ENCODE measurements at places on chromosomes 3 and 15.

- no peak for DNase-seq
Observed at GRCh38 chr3:154766765-154767503, 313.2 kb upstream of the MME start.

DNA sequence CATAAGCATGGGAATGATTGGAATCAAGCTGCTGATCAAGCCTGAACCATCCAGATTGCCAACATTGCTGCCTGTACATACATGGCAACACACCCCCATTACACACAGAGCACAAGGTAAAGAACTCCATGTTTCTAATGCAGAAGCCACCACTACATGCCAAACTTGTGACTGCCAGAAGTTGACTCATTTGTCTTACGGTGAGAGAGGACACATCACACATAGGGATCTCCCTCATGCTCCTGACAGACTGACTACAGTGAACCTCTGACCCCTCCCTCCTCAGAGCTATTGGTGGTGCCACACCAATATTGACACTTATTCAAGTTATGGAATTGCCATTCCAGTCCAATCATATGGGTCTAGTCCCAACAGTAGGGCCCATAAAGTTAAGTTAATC is 42.3 kb downstream of the EFHB start:
- peak; percentile 71 for DNase-seq

- DNase-seq: no peak
Observed at GRCh38 chr15:101461097-101461496, 28.4 kb downstream of the PCSK6 start.

- peak; percentile 1 for DNase-seq
Observed at GRCh38 chr3:116473602-116474001, 28.3 kb upstream of the LSAMP start.

DNA sequence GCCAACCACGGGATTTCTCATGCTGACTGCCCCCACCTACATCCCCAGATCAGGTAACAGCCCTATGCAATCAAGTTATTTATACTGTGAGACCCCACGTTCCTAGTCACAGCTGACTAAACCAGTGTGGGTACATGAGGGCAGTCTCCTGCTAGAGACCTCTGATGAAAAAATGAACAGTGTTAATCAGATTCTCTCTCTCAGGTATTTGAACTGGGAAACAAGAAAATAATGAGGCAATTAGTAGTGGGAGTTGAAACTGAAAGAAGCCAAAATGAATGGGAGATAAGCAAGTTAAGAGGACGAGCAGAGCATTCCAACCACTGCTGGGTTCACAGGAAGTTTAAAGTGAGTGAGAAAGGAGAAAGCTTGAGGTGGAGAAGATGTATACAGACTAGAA is 98.5 kb upstream of the MYO5C start:
- DNase-seq: no peak

GRCh38 chr3:85176799-85177198 is 218.0 kb downstream of the CADM2 start:
- no peak for DNase-seq

- DNase-seq: peak; percentile 2
Observed at GRCh38 chr3:76753599-76753998, 286.3 kb upstream of the ROBO2 start.

GRCh38 chr3:148227534-148227933 is 470.2 kb upstream of the AGTR1 start:
- DNase-seq: no peak

DNA sequence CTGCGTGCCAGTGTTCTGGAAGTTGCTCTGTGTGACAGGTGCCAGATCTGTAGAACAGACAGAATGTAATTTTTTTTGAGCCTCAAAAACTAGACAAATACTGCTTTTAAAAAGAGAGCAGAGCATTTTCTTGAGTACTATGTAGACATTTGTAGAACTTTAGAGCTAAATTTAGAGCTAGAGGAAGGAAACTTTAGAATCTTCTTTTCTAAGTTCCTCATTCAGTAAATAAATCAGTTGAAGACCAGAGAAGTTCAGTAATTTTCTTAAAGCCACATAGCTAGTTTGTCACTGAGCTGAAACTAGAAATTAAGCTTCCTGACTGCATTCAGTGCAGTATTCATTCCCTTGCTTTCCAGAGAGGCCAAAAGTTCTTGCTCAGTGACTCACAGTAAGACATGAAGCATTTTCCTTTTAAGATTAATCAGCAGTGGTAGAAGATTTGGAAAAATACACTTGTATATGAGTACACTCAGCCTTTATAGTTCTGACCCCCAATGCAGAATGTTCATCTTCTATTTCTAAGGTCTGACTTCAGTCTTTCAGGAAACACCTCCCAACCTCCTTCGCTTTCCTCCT is 83.6 kb upstream of the TSEN2 start:
- DNase-seq: peak; percentile 80

DNA sequence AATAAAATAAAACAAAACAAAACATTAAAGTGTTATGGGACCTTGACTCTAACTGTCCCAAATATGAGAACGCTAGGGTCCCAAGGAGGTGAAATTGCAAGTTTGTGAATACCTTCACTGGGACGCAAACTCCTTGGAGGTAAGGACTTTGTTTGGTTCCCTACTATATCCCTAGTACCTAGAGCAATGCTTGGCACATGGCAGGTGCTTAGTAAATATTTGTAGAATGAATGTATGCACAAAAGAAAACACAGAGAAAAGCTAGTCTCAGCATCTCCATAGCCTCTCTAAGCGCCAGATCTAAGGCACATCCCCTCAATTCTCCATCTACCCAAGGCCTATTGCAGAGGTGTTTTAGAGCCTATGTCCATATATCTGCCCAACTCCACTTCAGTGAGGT is 30.5 kb downstream of the GPR176 start:
- DNase-seq: no peak

DNA sequence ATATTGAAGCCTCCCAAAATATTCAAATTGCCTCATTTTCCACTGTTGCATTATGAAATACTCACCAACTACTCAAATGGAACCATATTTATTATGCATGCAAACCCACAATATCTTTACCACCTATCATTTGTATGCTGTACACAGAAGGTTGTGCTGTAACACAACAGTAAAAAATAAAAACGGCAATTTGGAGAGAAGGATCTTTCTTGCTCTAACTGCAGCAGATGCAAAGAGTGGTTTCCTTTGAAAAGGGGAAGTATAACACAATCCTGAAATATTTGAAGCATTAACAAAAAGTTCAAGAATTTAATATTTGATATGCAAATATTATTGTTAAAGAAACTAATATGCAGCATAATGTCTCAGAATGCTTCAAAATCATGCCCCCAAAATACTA is 244.5 kb upstream of the SUCLG2 start:
- no peak for DNase-seq

DNA sequence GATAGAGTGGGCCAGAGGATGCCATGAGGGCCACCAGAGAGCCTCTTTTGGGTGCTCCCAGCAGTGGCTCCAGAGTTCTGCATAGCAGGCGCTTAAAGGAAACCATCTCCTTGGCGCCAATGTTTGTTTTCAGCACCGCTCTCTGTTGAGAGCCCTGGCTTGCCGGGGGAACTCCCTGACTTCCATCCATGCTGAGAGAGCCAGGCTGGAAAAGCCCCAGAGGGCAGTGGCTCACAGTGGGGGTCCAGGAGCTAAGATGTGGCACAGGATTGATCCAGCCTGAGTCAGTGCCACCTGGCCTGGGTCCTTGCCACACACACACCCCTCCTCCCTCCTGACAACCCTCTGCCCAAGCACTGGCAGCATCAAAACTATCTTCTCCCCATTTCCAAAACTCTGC is 50.4 kb upstream of the HACD2 start:
- no peak for DNase-seq

DNA sequence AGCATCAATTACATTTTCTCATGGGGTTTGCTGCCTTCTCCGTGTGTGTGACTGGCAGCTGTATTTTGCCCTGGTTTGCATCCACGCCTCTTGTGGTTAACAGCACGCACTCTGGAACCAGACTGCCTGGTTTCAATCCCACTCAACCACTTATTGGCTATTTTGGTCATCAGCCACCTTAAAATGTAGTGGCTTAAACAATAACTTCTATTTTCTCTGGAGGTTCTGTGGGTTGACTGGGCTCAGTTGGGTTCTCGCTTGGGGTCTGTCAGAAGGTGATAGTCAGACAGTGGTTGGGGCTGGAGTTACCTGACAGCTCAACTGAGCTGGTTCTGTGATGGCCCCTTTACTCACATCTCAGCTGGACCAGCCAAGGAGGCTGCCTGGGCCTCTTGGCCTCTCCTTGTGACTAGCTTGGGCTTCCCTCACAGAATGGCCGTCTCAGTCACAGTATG is 36.8 kb downstream of the EHD4 start:
- no peak for DNase-seq

DNA sequence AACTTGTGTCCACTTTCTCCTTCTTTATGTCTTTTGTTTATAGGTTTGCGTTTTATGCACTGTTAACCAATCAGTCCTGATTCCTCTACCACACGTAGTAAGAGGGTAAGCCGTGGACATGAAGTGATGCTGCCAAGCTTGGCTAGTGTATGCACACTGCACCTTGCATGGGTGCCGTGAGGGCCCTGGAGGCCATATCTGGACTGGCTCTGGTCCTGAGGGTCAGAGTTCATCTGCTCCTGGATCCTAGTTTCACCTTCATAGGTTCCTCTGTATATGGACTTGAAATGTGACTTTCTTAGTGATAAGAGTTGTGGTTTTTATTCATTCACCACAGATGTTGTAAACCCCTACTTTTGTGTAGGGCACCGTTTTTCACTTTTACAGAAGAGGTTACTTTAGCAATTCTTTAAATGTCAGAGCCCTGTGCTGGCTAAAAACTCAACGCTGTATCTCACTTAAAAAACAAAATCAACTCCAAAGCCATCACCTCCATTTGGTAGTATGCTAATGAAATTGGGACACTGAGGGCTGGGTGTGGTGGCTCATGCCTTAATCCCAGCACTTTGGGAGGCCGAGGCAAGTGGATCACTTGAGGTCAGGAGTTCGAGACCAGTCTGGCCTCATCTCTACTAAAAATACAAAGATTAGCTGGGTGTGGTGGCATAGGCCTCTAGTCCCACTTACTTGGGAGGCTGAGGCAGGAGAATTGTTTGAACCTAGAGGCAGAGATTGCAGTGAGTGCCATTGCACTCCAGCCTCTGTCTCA is 22.9 kb downstream of the SIAH2 start:
- no peak for DNase-seq

GRCh38 chr3:58609990-58610389 is 32.8 kb upstream of the FAM107A start:
- peak; percentile 29 for DNase-seq

DNA sequence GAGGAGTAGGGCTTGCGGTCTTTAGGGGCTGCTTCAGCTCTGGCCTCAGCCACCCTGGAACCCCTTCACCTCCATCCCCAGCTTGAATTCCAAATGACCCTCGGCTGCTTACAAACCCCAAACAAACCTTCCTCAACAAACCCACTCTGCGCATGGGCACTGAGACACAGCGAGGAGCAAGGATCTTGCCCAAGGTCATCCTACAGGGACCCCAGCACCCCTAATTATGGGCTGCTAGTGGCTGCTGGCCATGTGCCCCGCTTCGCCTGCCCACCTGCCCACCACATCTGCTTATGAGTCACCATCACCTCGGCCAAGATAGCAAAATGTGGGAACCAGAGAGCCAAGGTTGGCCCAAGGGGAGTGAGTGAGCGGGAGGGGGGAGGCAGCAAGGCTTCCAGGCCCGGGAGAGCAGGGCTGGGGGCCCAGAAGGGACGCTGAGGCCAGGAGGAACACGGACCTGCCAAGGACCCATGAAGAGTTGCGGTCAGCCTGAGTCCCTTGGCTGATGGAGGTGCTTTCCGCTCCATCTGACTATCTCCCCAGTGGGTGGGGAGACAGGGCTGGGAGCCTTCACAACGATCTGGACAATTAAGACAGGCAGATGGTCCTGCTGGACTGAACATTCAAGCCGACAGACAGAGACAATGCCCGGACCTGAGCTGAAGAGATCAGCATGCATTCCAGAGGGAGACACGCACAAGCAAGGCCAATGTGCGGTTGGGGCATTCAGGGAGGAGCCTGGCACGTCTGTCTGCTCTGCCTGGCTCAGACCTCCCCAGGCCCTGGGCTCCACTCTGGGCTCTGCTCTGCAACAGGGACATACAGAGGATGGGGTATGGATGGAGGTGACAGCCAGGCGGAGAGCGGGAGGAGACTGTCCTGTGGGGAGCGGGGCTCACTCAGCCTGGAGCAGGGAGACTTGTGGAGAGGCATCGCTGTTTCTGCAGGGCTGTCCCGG is 10.8 kb upstream of the GRIP2 start:
- peak; percentile 27 for DNase-seq

- no peak for DNase-seq
Observed at GRCh38 chr15:86834115-86834863, 754.6 kb downstream of the AGBL1 start.

GRCh38 chr3:69566275-69566674 is 173.0 kb upstream of the MITF start:
- no peak for DNase-seq

DNA sequence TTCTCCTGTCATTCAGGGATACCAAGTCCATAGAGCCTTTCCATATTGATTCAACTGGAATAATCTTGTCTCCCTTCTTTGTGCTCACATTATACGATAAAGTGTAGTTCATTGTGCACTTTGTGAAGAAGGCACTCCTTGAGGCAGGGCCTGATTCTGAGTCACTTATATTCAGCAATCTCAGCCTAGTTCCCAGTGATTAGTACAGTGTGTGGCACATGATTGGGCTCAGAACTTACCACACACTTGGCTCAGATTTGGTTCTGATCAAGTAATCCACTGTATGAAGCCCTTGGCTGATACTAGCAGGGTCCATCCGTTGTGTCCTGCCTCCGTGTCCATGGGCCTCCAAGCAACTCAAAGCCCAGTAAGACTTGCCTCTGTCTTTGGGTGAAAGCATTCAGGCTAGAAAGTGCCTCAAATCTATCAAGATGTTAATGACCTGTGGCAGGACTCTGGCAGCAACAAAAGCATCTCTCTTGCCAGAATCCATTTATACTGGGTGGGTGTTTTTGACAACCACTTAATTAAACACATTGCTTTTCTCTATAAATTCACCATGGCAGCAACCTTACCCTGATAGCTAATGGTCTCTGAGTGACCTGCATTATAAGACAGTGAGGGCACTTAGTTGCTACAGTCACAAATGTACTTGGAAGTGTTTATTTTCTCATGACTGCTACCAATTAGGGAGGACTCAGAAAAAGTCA is 51.3 kb downstream of the TPRG1 start:
- no peak for DNase-seq

GRCh38 chr3:134815519-134815918 is 20.5 kb downstream of the EPHB1 start:
- DNase-seq: no peak

DNA sequence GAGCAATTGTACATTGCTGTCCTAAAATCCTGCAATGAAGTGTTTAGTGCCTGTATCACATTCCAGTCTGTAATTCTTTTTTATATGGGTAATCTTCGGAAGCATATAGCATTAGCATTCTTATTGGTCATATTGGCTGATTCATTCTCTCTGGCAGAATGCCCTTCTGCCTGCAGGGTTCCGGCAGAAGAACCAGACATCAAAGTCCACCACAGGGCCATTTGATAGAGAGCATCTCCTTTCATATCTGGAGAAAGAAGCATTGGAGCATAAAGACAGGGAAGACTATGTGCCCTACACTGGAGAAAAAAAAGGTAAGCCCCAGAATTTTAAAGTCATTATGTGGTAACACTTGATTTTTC is 39.6 kb downstream of the TMOD3 start:
- peak; percentile 90 for DNase-seq

- DNase-seq: no peak
Observed at GRCh38 chr3:158668506-158668905, 3.9 kb downstream of the LXN start.

- DNase-seq: peak; percentile 60
Observed at GRCh38 chr3:63975723-63976122, 47.6 kb downstream of the PSMD6 start.
